M059J (cell line): ENCODE measurements at places on chromosomes 13 and 19. TPM values are rescaled to one million over a fixed set of nuclear protein-coding genes. Genes with fewer than 3 reads are reported as not detected.

DNA sequence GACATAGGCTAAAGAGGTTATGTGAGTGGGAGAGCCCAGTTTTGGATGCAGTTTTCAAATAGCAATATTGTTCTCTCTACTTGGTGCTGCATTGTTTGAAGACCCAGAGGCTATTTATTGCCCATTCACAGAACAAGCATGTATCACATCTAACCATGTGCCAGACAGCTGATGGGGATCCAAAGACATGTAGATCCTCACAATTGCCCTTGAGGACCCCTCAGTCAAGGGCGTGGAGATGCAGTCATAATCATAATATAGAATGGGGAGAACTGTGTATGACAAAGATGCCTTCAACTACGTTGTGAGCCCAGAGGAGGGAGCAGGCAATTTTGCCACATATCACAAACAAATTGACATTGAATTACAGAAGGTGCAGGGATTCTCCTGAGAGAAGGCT, 70.5 kb downstream of the NHLRC3 start:
- DNase-seq: no peak

- peak; percentile 42 for DNase-seq
Measured at GRCh38 chr19:9070066-9070465, 16.8 kb upstream of the OR1M1 start.

GRCh38 chr19:54518844-54519243, 16.2 kb downstream of the LAIR2 start:
- peak; percentile 47 for DNase-seq

GRCh38 chr19:21586311-21587116, 81.1 kb downstream of the ZNF429 start:
- no peak for DNase-seq

DNA sequence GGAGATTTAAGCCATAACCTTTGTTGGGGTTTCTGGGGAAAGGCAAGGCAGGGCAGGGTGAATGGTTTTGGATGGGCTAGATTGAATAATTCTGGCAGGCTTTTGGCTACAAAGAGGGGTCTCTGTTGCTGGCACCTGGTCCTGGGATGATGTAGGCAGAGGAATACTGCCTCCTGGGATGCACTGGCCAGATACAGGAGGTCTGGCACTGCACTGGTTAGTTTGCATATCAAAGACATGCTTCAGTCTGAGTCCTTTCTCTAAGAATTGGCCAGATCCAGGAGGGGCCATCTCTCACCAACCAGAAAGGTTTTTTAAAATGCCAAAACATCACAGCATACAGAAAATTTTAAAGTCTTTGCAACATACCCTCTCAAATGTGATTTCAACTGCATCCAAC, 8.0 kb upstream of the MEDAG start:
- no peak for DNase-seq

GRCh38 chr13:110923777-110924638, 9.1 kb upstream of the ANKRD10 start:
- DNase-seq: no peak

DNA sequence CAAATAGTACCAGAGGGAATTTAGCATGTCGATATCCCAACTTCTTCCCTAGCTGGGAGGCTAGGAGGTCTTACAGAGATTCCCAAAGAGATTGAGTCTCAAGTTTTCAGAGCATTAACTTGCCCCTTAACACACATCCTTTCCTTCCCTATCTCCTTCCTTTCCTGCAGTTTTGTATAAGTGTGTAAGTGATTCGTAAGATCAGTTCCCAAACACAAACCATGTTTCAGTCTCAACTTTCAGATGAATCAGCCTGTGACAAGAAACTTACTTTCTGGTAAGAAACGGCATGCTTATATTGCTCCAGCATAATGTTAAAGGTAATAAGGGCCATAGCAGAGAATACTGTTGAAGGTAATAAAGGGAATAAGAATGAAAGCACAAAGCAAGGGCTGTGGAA, 472.2 kb downstream of the LIG4 start:
- no peak for DNase-seq

- DNase-seq: no peak
Measured at GRCh38 chr19:40175820-40176219, 15.4 kb upstream of the MAP3K10 start.

DNA sequence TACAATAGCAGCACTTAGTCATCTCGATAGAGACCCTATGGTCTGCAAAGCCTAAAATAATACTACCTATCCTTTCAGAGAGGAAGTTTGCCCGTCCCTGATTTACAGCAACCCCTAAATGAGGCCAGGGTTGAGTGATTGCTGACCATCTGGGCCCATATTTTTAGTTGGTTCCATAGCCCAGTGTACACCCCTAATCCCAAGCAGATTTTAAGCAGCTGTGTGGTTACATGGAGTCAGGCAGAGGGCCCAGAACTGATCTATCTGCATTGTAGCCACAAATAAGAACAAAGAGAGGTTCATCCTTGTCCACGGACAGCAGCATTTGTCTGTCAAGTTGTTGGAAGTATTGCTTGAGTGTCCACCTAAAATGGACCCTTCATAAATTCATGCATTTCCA, 148.2 kb downstream of the DCT start:
- no peak for DNase-seq

- peak; percentile 76 for DNase-seq
Measured at GRCh38 chr19:9940778-9941177, 4.5 kb upstream of the OLFM2 start.

DNA sequence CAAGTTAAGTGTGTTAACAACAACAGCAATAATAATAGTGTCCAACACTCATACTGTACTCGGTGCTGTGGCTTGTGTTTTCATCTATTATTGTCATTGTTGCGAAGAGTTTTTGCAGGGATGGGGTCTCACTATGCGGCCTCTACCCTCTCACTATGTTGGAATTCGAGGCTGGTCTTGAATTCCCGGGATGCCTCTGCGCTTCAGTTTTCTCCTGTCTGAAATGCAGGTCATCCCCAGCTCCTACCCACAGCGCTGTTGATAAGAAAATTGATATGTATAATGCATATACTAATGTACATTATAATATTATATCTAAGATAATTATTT, 4.9 kb upstream of the SBK3 start:
- DNase-seq: no peak

- no peak for DNase-seq
Measured at GRCh38 chr19:47653856-47654255, 44.9 kb downstream of the BICRA start.

DNA sequence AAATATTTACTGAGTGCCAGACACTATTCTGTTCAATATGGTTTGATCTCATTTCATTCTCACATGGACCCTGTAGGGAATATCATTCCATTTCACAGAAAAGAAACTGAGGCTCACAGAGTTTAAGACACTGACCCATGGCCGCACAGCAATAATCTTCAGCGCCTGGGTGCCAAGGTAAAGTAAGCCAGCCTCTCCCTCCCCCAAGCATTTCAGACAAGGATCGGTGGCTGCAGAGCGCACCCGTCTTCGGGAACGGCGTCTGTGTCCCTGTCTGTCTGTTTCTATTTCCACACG, 4.3 kb upstream of the PDE4A start:
- no peak for DNase-seq

DNA sequence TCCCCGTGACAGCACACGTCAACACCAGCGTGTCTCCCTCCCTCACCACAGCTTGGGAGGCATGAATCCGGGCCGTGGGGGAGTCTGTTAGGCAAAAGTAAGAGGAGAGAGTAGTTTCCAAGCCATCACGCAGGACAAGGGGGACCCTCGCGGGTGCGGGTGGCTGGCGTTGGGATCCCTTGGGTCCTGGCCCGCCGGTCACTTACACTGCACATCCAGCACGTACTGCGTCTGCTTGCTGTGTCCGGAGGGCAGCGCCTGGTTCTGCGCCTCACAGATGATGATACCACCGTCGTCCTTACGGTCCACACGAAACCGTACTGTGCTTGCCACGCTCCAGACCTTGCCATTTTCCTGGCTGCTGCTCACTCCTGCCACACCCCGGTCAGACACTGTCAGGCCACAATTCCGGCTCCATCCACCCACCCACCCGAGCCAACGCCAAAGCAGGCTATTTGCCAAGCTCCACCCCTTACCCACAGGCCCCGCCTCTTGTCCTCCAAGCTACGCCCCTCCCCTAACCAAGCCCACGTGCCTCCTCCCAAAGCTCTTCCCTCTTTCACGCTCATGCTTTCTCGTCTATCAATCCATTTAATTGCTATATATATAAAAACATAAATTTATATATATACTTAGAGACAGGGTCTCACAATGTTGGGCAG, 6.6 kb upstream of the ZNF428 start:
- DNase-seq: no peak

- no peak for DNase-seq
Measured at GRCh38 chr13:75855847-75856246, 219.7 kb downstream of the LMO7 start.

- DNase-seq: no peak
Measured at GRCh38 chr19:31271306-31271911, 77.8 kb downstream of the TSHZ3 start.

Gene TFPT
- total RNA-seq: 14.7 and 23.5 TPM in 2 replicates

Gene ESD
- 112 and 136 TPM in 2 replicates for total RNA-seq

Gene ECSIT
- total RNA-seq: 29.5 and 43.3 TPM in 2 replicates

Gene LILRB2
- not detected in 2 replicates for total RNA-seq

Gene MRPL57
- 40.6 and 44.4 TPM in 2 replicates for total RNA-seq

Gene GGN
- 0.64 TPM in 1 of 2 replicates, not detected in the other for total RNA-seq
